ENCODE measurements at places on chromosomes 5 and 9.
A peak's percentile ranks its signal among the peaks of the same experiment; 100 is the strongest.

- DNase-seq, result no peak
Measured at GRCh38 chr5:145544401-145544800, 290.7 kb downstream of the PRELID2 start.

- DNase-seq, result no peak
Measured at GRCh38 chr5:171481571-171482433, 62.4 kb downstream of the FGF18 start.

GRCh38 chr5:2753452-2754420 lies 2.3 kb upstream of the IRX2 start:
- DNase-seq, result no peak

- no peak for DNase-seq
Measured at GRCh38 chr5:95555553-95555952, 652 bp downstream of the ARSK start.

- no peak for DNase-seq
Measured at GRCh38 chr5:110025160-110025559, 335.4 kb downstream of the MAN2A1 start.

DNA sequence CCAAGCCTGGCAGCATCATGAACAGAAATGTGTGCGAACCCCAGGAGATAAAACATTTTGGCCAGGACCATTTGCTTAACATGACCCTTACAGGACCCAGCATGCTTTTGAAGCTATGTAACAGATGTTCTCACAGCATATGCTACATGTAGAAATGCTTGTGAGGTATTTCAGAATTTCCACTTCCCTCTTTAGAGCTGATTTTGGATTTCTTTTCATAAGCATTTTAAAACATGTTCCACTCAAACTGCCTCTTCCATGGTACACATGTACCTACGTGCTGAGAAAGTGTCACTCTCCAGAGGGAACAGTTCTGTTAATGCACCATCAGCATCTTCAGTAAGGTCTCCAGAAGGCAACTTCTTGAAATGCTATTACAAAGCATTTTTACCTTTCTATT lies 15.7 kb upstream of the TSSK1B start:
- DNase-seq, result no peak

DNA sequence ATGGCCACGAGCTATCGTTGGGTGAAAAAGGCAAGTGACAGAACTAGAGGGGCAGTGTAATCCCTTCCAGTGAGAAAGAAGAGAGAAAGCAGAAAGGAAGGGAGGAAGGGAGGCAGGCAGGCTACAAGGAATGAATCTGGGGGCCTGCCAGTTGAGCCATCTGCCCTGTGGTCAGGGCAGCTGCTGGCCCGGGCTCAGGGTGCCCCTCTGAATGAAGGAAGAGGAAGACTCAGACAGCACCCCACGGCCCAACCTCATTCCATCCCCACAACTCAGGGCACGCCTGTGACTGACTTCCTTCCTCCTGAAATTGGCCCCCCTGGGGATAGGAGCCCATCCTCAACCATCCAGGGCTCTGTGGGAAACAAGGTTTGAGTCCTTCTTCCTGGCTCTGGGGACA lies 20.3 kb upstream of the FLT4 start:
- DNase-seq, result no peak

- no peak for DNase-seq
Measured at GRCh38 chr5:83156001-83156400, 78.7 kb downstream of the XRCC4 start.

GRCh38 chr5:31641575-31641974 lies 2.6 kb downstream of the PDZD2 start:
- DNase-seq, result no peak

DNA sequence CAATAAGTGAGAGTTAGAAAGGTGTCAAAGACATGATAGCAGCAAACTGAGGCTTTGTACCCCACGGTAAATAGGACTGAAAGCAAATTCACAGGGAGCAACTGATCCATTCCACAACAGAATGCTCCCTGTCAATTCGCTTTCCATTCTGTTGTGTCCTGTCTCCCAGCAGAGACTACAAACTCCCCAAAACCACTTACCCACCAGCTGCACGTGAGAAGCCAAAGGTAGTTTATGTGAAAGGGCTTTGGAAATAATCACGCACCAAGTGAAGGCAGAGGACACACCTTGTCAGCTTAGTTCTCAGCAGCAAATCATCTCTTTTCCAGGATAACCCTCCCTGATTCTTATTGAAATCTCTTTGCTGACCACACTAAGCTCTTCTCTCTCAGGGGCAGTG lies 46.6 kb upstream of the IL17B start:
- no peak for DNase-seq

DNA sequence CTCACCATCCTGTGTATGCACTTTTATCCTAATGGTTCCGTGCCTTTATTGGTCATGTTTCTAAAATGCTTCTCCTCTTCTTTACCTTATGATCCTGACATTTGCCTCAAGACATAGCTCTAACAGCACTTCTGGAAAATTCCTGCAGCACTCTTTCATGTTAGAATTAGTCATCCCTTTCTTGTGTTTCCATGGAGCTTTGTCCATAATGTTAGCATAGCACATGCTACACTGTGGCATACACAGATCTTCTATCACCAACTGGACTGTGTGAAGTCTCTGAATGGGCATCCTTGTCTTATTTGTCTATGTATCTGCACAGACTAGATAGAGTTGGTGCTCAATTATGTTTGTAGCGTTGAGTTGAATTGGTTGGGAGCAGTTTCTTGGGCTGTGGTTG lies 2.0 kb downstream of the SCGB3A2 start:
- no peak for DNase-seq

DNA sequence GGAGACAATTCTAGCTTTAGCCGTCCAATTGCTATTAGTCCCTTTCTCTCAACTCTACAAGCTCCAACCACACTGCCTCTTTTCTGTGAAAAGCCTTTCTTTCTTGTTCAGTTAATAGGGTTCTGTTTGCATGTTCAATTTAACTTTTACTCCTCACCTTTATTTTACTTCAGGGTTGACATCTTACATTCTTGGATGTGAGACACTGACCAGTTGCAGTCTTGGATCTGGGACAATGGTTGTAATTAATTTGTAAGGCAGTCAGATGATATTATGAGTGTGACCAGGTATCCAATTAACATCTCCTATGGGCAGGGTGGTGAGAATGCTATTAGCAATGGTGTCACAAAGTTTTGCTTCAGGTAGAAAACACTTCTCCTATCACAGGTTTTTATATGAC lies 774.5 kb downstream of the TLR4 start:
- DNase-seq, result no peak

GRCh38 chr9:14321517-14322130 lies 7.7 kb upstream of the NFIB start:
- no peak for DNase-seq

GRCh38 chr5:112929336-112930081 lies 7.5 kb upstream of the REEP5 start:
- DNase-seq, result no peak

DNA sequence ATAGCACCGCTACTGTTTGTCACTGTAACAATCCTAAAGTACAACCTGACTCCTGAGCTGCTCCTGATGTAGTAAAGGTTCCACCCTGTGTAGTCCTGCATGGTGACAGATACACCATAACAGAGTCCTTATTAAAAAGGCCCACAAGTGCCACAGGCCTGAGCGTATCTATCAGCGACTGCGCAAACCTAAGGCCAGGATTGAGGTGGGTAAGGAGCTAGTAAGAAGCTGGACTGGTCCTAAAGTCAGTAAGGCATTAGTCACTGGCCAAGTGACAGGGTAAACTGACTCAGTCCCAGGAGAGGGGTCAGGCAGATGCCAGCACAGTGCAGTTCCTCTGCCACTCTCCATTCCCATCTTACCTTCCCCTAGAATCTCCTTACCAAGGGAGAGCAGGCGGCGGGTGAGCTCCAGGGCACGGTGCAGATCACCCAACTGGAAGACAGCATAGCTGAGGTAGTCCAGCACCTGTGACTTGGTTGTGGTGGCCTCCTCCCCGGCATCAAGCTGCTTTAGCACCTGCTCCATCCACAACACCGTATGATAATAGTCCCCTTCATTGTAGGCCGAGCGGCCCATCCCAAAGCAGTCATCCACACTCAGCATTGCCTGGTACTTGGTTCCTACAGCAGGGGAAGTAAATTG lies 17.6 kb downstream of the P4HA2 start:
- peak; percentile 38 for DNase-seq

DNA sequence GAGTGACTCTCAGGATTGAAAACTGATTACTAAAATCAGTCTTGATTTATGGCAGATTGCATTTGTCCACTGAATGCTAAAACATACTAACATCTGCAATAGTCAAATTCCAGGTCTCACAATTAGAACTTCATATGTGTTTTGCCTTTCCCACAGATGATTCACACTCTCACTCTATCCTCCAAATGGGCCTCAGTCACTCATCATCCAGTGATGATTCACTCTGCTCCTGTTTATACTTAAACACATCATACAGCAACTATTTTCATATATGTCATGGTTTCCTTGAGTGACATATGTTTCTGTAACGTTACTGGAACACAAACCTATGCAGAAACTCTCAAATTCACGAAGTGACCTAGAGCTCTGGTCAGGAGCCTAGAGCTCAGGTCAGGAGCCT lies 512.9 kb downstream of the HINT1 start:
- no peak for DNase-seq

DNA sequence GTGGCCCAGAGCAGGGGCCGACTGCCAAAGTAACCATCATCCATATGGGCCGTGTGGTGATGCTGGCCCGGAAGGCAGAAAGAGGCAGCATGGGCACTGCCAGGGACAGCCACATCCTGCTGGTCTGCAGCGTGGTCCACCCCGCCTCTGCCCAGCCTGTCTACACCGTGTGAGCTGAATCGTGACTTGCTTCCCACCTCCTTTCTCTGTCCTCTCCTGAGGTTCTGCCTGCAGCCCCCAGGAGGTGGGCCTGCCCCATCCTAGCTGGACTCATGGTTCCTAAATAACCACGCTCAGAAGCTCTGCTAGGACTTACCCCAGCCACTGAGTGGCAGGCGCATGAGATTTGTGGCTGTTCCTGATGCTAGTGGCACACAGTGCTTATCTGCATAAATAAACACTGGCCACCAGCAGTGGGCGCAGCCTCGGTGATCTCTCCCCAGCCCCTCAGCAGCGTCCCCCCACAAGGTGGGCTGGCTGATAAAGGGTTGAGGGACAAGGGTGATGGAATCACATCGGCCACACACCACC lies 22.6 kb upstream of the SUSD3 start:
- DNase-seq, result no peak

GRCh38 chr9:14140096-14140697 lies 173.7 kb downstream of the NFIB start:
- no peak for DNase-seq

GRCh38 chr9:14451949-14452348 lies 138.0 kb upstream of the NFIB start:
- no peak for DNase-seq

DNA sequence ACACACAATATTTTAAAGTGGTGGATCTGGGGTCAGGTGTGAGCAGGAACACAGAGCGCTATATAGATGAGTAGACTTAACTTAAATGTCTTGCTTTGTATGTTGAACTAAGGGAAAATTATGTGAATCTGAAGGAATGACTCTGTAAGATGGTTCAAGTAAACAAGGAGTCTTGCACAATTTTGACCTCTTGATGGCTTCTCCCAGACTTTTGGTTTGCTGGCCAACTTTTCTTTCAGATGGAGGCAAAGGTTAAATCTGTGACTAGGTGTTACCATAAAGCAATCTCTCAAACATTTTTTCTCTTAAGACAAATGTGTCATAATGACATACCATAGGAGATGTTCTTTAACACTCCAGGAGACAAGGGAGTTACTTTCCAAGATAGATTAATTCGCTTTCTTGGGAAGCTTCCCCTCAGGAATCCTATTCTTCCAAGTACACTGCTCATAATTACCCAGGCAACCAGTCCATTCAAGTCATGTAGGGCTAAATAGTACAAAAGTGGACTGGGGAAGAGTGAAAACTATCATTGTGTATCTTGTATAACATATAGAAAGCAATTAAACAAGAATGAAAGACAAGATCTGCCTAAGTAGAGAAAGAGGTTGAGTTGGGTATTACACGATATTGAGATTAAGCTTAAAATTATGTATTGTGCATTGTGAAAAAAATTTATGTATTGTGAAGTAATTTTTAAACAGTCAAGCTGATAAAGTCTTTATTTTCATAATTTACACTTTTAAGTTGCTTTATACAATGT lies 60.3 kb upstream of the SLC27A6 start:
- no peak for DNase-seq

GRCh38 chr5:16178745-16179372 lies 732 bp downstream of the MARCHF11 start:
- no peak for DNase-seq

- no peak for DNase-seq
Measured at GRCh38 chr5:133884569-133885311, 83.7 kb downstream of the C5orf15 start.

GRCh38 chr5:127041571-127041970 lies 11.2 kb upstream of the MARCHF3 start:
- DNase-seq, result no peak

DNA sequence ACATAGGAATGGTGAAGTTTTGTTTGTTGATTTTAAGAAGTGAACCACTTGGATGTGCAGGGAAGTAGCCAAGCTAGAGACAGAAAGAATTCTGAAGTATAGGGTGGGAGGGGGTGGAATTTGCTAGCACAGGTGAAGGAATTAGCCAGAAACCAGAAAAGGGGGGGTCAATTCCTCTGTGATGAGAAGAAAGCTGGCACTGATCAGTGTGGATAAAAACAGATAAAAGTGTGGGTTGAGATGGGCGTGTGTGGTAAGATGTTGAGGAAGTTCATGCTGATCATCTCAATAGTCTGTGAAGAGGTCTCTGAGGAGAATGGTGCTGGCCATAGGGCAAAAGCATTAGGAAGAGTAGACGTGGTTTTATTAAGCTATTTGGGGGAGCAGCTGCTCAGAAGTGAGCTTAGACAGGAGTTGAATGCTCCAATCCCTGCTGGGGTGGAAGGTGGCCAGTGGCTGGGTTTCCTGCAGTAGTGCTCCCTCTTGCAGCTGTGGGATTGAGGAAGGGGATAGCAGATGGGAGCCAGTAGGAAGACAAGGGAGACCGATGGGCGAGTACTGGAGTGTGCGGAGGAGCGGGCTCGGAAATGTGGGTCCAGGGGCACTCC lies 88.7 kb upstream of the ELL2 start:
- DNase-seq, result no peak

- DNase-seq, result no peak
Measured at GRCh38 chr5:111706345-111706744, 50.6 kb downstream of the NREP start.

GRCh38 chr5:180253036-180253824 lies 38.7 kb downstream of the MAPK9 start:
- DNase-seq, result no peak

- no peak for DNase-seq
Measured at GRCh38 chr9:107049046-107049802, 186.3 kb downstream of the ZNF462 start.

DNA sequence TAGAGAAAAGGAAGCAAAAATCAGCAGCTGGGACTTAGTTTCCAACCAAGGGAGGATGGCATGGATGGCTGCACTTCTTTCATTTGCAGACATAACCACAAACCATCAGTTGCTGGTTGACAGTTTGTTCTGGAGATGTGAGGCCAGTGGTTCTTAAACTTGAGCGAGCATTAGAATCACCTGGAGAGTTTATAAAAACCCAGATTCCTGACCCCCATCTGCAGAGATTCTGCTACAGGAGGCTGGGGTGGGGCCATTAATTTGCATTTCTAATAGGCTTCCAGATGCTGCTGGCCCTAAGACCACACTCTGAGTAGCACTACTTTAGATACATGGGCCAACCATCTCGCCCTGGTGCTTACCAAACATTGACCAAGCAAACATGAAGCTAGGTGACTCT lies 60.8 kb downstream of the MARCHF3 start:
- no peak for DNase-seq

- no peak for DNase-seq
Measured at GRCh38 chr5:111929867-111930266, 172.9 kb upstream of the NREP start.
